Stimulated activated CD8-positive, alpha-beta memory T cell treated with anti-CD3 and anti-CD28 coated beads, Interleukin-4, amount 100 ng/mL, for 4 hours (primary cell): ENCODE measurements at places on chromosomes 1 and 21.

GRCh38 chr1:56872597-56872996 lies 18.0 kb downstream of the C8A start:
- DNase-seq: no peak

DNA sequence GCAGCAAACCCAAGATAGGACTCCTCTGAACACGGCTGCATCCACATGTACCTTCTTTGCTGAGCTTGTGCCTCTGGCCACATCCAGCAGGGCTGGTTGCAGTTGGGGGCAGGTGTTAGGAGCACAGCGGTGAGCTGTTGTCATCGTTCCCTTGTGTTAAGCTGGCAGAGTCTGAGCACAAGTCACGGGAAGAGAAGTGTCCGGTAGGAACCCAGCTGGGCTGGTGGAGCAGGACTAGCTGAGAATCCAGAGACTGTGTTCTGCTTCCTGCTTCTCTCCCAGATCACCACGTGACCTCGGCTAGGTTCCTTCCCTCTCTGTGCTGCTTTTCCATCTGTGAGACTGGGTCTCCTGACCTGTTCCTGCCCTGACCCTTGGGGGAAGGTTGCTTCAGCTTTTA lies 105.1 kb downstream of the PCBP3 start:
- DNase-seq: no peak

GRCh38 chr1:206049293-206049692 lies 3.7 kb upstream of the RHEX start:
- DNase-seq: no peak

DNA sequence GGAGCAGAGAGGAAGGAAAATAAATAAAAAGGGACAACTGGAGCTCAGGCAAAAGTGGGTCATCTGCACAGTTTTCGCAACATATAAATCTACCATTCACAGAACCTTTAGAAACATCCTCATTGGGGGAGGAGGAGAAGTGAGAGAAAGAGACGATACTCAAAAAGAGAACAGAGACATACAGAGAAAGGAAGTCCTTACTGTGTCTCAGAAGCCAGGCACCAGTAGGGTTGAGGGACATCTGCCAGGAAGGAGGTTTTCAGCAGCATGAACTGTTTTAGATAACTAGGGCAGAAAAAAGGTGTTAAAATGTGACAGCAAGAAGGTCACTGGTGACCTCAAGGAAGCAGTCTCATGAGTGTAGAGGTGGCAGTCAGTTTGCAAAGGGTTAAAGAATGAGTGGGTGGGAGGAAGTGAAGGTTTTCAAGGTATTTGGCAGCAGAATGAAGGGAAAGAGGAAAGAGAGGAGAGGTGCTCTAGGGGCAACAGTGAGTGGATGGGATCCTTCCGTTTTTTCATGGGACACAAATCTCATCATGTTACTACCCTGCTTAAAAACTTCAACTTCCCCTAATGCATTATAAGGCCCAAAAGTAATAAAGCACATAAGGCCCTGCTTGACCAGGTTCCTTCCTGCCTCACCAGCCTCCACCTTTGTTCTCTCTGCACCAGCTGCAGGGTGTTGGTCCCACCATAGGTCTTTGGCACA lies 9.5 kb downstream of the JAK1 start:
- no peak for DNase-seq

DNA sequence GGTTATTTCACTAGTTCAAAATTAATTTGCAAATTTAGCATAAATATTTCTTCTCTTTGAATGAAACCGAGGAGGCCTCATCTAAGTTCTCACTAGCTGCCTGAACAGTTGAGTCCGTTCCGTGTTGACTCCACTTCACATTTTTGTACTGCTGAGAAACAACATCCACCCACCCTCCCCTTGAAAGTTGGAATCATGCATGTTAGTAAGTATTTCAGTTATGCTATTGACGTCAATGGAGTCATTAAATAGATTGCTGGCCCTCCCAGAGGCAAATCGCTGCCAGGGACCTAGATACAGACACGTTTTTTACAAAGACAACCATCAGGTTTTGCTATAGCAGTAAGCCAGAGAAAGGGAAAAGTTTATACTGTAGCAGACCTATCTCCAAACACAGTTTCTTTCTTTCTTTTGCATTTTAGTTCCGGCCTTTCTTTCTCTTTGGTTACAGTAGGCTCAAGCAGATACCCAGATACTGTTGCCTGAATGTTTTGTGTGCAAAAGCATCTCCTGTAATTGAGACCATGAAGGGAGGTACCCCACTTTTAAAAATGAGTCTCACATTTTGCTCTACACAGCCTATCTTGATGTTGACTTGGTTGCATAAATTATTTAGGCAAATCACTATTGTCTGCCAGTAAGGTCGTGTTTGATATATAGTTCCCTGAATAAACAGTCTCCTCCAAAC lies 262.6 kb upstream of the SGIP1 start:
- no peak for DNase-seq

DNA sequence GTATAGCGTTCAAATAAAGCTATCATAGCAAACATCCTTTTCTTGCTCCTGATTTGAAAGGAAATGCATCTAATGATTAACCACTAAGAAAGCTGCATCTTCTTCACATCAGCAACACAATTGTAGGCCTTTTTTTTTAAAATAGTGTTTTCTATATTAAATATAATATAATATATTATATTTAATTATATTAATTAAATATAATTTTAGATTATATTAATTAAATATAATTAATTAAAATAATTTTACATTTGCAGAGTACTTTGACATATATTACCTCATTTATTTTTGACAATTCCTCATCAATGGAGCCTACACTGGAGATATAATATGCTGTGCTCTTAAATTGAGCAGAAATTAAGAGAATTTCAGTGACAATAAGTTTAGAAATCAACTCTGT lies 193.0 kb downstream of the GPR52 start:
- DNase-seq: no peak

DNA sequence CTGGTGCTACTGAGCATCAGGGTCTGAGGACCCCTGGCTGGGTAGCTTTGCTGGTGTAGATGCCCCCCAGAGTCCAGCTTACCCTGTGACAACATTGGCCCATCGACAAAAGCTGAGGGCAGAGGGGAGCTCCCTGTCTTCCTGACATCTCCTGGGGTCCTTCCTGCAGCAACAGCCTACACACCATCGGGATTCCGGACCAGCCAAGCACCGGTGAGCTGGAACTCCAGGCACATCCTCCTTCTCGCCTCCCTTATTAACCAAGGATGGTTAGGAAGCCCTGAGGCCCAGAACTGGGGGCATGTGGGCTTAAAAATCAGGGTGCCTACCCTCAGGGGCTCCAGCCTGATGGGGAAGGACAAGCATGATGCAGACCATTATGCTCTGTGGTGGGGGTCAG lies 658.0 kb downstream of the PTPRU start:
- DNase-seq: no peak

DNA sequence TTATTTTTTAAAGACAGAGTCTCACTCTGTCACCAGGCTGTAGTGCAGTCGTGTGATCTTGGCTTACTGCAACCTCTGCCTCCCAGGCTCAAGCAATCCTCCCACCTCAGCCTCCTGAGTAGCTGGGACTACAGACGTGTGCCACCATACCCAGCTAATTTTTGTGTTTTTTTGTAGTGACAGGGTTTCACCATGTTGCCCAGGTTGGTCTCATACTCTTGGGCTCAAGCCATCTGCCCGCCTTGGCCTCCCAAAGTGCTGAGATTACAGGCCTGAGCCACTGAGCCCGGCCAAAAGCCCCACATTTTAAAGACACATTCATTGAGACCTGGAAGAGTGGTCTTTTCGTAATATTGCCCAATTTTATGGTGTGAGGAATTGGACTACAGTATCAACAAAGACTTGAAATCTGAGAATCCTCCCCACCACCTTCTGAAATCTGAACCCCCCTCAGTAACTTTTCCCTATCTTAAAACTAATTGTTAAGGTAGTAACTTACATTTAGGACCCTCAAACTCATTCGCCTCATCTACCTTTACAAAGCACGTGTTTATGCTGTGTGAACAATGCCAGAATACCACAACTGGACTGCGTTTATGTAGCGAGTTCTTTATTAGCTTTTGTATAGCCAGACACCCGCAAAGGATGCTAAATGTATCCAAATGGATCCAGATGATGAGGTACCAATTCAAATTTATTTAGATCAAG lies 2.7 kb downstream of the ERRFI1 start:
- no peak for DNase-seq

- no peak for DNase-seq
Observed at GRCh38 chr1:194833111-194833510, 1646.7 kb upstream of the B3GALT2 start.

GRCh38 chr1:219422811-219423598 lies 189.9 kb downstream of the ZC3H11B start:
- no peak for DNase-seq

DNA sequence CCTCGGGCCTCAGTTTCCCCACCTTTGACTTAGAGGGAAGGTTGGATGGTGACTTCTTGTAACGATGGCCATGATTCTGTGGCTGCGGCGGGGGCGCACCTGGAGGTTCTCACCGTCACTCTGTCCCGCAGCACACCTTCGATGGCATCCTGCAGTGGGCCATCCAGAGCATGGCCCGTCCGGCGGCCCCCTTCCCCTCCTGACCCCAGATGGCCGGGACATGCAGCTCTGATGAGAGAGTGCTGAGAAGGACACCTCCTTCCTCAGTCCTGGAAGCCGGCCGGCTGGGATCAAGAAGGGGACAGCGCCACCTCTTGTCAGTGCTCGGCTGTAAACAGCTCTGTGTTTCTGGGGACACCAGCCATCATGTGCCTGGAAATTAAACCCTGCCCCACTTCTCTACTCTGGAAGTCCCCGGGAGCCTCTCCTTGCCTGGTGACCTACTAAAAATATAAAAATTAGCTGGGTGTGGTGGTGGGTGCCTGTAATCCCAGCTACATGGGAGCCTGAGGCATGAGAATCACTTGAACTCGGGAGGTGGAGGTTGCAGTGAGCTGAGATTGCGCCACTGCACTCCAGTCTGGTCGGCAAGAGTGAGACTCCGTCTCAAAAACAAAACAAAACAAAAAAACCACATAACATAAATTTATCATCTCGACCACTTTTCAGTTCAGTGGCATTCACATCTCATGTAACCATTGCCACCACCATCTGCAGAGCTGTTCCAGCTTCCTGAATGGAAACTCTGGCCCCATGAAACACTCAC lies 2.1 kb upstream of the PFKL start:
- peak; percentile 57 for DNase-seq

DNA sequence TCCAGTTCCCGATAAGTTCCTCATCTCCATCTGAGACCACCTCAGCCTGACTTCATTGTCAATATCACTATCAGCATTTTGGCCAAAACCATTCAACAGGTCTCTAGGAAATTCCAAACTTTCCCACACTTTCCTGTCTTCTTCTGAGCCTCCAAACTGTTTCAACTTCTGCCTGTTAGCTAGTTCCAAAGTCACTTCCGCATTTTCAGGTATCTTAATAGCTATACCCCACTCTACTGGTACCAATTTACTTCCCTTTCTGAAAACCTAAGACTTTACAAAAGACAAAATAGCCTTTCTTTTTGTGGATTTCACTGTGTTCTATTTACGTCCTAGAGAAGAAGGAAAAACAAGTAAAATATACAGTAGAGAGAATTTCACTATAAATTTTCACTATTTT lies 147.0 kb upstream of the FMN2 start:
- no peak for DNase-seq

GRCh38 chr1:160166166-160166868 lies 14.9 kb downstream of the ATP1A4 start:
- no peak for DNase-seq

DNA sequence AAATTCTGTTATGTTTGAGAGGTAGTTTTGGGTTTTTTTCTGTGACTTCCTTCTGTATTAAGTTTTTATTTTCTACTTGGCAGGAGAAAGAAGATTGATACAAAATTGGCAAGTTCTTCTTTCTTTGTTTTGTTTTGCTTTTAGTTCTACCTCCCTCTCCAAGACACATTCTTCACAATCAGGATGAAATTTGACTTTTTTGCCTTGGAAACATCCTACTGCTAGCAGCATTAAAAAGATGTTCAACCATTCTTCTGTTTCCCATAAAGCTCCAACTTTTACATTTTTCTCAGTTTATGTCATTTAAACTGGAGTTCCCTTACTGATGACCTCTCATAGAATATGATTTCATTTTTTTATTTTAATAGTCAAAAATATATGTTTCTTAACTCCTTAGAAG lies 234.8 kb downstream of the NCAM2 start:
- no peak for DNase-seq

GRCh38 chr1:169468982-169469381 lies 16.8 kb downstream of the SLC19A2 start:
- DNase-seq: no peak

GRCh38 chr1:78627321-78627720 lies 7.1 kb downstream of the IFI44L start:
- no peak for DNase-seq

- DNase-seq: no peak
Observed at GRCh38 chr1:218969006-218969405, 204.7 kb upstream of the LYPLAL1 start.

GRCh38 chr1:234775477-234776246 lies 165.7 kb upstream of the IRF2BP2 start:
- DNase-seq: no peak

DNA sequence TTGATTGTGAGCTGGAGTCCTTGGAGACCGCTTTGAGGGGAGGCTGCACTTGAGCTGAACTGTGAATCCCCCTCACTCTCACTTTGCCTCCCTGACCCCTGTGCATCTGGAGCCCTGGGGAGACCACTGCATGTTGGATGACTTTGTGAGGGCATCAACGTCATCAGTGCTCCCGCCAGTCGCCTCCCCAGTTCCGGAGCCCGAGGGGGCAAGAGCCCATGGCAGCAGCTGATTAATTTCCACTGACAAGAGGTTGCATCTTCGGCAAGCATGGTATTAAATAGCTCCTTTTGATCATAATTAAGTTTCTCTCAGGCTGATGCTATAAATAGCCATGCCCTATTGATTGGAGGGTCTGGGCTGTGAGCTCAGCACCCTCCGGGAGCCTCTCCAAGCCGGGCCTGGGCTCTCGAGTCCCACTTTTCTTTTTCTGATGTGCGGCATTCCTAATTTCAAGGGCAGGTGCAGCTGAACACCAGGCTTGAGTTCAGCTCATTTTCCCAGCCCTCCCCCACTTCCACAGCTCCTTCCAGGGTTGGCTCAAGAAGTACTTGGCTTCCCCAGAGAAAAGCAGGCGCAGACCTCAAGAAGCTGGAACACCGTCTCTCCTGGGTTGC lies 33.2 kb downstream of the KCND3 start:
- no peak for DNase-seq

DNA sequence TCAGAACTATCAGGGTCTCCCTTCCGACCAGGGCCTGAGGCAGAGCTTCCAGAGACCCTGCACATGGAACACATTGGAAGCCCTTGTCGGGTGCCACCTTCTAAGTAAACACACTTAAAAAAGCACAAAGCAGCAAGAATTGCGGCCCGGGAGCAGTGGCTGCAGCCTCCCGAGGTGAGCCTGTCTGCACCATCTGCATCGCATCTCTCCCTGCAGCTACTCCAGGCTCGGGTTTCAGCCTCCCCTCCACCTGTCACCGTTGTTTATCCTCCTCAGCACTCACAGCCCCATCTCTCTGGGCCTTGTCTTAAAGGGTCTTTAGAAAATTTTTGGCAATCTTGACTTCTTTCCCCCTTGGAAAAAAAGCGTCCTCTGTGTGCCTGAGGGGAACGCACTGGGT lies 95.1 kb upstream of the ARHGEF16 start:
- DNase-seq: no peak

DNA sequence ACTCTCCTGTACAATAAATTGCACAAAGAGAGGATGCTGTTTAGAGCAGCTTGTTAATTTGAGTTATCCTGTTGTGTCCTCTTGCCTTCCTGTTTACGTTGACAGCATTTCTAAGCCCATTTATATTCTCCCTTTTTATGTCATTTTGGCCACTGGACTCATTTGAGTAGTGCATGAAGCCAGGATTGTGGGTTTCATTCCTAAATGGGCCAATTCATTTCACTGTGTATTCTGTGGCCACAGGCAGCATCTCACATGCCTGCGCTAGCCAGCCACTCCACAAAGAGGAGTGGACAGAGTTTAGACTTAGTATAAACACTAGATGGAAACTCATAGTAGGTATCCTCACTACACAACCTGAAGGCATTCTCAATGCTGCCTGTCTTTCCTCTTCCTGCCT lies 73.4 kb downstream of the DTL start:
- no peak for DNase-seq
